NCI-H1048 (cell line): ENCODE measurements at places on chromosomes 2 and 18.

DNA sequence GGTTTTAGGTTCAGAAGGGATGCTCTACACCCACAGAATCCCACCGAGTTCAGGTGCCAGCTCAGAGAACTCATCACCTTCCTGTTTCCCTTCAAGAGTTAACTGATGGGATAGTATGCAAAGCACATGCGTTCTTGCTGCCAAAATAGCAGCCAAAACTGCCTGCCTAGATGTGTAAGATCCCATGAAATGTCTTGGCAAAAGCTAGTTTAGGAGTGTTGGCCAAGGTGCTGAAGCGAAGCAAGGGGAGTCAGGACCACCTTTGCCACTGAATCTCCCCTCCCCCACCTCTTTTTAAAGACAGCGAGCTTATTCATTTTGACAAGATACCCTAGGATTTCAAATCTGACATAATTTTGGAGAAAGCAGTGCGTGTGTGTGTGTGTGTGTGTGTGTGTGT is 2.1 kb downstream of the DOCK10 start:
- DNase-seq = no peak

- DNase-seq = no peak
Observed at GRCh38 chr2:86482034-86482433, 40.9 kb downstream of the KDM3A start.

GRCh38 chr18:25467226-25467987 is 115.4 kb upstream of the ZNF521 start:
- DNase-seq = no peak

- DNase-seq = no peak
Observed at GRCh38 chr2:31384771-31385276, 29.7 kb downstream of the XDH start.

GRCh38 chr2:3451169-3451568 is 68.2 kb downstream of the ADI1 start:
- DNase-seq = no peak

DNA sequence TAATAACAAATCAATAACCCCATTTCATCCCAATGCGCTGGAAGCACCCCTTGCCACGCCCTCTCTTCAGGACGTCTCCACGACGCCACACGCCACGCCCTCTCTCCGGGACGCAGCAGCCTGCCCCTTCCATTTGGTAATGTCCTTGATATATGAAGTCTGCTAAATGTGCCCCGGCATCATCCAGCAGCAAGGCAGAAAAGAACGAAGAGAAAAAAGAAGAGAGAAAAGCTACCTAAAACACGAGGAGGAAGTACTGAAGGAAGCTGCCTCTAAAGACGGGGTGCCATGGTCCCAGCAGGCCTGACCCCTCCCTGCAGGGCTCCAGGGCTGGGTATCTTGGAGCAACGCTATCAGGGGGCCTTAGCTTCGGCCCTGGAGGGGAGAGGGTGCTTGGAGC is 41.8 kb downstream of the CNGA3 start:
- DNase-seq = no peak

DNA sequence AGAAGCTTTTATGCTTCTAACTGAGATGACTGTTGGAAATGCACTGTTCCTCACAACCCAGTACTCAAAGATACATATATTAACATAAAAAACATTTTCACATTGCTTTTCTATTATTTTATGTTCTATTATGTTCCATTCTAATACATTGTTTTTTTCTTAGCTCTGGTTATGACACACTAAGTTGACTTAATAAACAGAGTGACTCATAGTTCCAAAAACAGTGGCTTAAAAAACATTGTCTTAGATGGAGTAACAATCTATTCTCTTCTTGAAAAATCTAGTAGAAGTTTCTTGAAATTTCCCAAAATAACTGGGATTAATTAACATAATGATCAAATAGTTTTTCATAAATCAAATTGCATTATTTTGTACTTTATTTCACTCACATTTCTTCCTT is 328.2 kb upstream of the LRATD1 start:
- no peak for DNase-seq

GRCh38 chr2:88950010-88950409 is 258.5 kb downstream of the RPIA start:
- DNase-seq = no peak

- DNase-seq = no peak
Observed at GRCh38 chr18:49519101-49519971, 32.3 kb upstream of the C18orf32 start.

DNA sequence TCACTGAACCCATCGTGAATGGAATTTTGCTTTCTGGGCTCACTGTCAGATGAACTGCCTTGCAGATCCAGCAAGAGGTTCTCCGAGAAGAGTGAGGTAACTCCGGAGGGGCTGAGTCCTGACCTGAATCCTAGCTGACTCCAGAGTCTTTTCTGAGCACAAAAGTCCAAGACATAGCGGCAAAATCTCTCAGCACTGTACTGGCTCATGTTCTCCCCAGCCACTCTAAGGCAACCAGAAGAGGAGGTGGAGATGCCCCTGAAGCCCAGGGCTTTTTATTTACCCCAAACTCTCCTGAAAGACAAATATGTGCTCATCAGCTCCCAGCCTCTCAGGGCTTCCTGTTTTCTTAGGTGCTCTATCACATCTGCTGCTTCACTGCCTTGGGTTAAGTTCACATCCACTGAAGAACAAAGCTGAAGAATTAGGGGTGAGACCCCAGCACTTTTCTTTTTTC is 221.8 kb downstream of the MREG start:
- DNase-seq = no peak

GRCh38 chr2:144701259-144701658 is 181.3 kb upstream of the ZEB2 start:
- DNase-seq = no peak

- no peak for DNase-seq
Observed at GRCh38 chr18:38367473-38367872, 801.9 kb upstream of the CELF4 start.

DNA sequence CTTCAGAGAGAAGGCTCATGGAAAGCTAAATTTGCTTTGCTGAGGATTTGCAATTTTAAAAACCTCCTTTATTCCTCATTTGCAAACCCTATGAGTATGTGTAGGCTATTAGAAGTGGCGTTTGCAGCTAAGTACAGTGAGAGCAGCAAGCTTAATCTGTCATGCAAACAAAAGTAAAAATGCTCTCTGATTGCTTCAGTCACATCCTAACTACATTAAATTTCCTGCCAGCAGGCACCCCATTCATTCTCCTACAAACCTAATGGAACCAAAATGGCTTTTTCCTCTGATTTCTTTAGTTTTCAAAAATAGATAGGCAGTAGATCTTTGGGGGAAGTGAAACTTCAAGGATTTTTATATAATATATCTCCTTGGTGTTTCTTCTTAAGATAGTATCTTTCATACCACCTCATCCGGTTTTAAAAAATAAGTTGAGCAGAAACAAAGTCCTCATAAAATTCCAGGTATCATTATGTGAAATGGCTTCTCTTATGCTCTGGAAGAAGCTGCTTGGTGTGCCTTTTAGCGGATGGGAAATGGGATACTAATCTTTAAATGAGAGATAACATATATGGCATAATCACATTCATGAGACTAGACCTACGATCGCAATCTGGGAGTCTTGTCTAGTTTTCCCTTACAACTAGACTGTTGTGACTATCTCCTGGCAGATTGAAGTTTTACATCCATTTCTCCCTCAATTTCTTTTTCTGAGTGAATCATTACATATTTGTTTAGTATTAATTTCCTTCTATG is 49.1 kb downstream of the CLIP4 start:
- DNase-seq = no peak

DNA sequence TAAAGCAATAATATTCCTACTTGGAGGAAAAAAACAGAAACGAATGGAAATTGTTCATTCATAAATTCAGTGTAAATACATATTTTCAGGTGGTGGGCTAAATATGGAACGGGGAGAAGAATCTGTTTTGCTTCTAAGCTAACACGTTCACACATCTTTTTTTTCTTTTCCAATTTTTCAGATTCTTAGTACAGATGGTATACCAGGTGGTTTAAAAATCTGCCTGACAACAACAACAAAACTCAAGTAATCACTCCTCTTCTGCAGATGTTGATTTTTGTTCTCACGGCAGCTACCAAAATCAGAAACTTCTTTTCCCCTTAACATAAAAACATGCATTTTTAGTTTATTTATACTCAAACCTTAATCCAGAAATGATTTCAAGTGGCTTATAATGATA is 164.8 kb upstream of the SYT4 start:
- DNase-seq = no peak

GRCh38 chr2:204880928-204881327 is 335.7 kb downstream of the PARD3B start:
- no peak for DNase-seq

- no peak for DNase-seq
Observed at GRCh38 chr2:80642465-80642864, 337.9 kb upstream of the LRRTM1 start.

- DNase-seq = no peak
Observed at GRCh38 chr2:8575038-8575833, 106.6 kb upstream of the ID2 start.

DNA sequence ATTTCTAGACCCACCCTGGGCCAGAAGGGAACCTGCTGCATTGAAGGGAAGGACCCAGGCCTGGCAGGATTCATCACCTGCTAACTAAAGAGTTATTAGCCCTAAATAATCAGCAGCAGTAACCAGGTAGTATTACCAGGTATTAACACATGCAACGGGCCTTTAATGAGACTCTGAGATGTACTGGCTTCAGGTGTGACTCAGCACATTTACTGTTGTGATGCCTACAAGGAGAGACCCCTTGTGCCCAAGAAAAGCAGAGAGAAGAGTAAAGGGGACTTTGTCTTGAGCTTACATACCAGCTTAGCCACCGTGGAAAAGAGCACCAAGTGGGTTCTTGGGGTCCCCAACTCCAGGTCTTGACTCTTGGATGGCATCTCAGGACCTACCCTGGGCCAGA is 243.1 kb upstream of the SLC39A10 start:
- no peak for DNase-seq

- DNase-seq = no peak
Observed at GRCh38 chr2:161102770-161103450, 57.3 kb upstream of the TANK start.

- DNase-seq = no peak
Observed at GRCh38 chr2:23618794-23619530, 234.0 kb downstream of the KLHL29 start.

GRCh38 chr2:199471443-199472057 is 13.8 kb upstream of the SATB2 start:
- no peak for DNase-seq

- no peak for DNase-seq
Observed at GRCh38 chr2:114631146-114631545, 188.7 kb downstream of the DPP10 start.

- DNase-seq = no peak
Observed at GRCh38 chr2:191661097-191661924, 16.6 kb upstream of the NABP1 start.

- no peak for DNase-seq
Observed at GRCh38 chr2:174492963-174493431, 6.2 kb upstream of the GPR155 start.

- no peak for DNase-seq
Observed at GRCh38 chr18:7329016-7329415, 98.1 kb downstream of the LRRC30 start.

DNA sequence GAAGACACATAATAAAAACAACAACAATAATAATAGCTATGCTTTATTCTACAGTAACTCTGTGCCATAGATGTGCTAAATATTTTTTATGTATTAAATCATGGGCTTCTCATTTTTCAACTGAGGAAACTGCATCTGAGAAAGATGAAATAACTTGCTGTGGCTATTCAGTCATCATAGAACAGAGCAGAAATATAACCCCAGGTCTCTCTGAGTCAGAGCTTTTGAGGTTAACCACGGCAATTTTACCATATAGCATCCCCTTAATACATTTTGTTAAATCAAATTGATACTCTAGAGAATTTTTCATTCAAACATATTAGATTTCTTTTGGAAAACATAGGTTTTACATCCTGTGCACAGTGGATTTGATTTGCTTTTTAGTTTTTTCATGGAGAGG is 586.6 kb upstream of the KLHL29 start:
- DNase-seq = no peak
